Forelimb muscle (tissue), 1 donor: ENCODE measurements at places on chromosomes 7 and 10.

GRCh38 chr10:58341422-58341821, 6.6 kb downstream of the UBE2D1 start:
- no peak for DNase-seq

DNA sequence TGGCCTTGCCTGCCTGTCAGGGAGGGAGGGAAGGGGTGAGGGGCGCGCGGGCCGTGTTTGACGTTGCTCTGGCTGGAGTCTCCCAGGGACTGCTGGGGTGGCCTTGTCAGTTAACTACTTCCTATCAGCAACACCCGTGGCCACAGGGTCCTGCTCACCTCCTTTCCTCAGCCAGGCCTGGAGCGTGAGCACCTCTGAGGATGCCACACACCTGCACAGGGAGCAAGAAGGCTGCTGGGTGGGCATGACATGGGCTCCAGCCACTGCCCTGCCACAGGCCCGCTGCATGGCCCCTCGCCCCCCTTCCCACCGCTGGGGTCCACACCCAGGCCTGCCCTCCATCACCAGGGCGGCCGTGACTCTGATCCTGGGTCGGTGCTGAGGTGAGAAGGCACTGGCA, 212.4 kb downstream of the ELFN1 start:
- no peak for DNase-seq

DNA sequence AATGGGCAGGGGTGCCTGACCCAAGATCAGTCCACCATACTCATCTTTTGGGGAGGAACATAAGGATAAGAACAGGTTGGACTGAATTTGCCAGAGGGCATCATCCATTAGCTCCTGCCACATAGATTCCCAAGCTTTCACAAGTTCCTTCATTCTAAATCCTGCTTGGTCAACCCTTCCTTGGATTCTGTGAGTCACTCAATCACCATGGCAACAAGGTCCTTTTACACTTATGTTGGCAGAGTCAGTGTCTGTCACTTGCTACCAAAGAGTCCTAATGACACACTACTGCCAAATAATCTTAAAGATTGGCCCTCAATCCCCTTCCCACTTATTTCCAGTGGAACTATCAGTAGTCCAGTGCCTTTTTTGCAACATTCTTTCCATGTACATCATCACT, 5.0 kb upstream of the LGI1 start:
- DNase-seq = no peak

- DNase-seq = no peak
Measured at GRCh38 chr7:139259142-139259541, 28.1 kb downstream of the UBN2 start.

DNA sequence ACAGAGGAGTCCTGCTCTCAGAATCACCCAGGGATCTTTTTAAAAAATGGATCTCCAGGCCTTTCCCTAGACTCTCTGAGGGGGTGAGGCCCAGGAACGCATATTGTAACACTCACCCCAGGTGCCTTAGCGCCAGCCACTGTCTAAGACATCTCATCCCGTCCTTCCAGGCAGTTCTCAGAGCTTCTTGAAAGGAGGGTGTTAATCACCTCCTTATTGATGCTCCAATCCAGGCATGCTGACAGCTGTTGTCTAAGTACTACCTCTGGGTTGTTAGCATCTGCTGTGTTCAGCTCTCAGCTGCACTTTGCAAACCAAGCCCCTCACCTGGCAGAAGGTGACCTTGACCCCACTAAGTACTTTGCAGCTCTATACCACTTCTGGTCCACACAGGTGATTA, 36.0 kb downstream of the KIAA1549 start:
- no peak for DNase-seq

- DNase-seq = no peak
Measured at GRCh38 chr7:81884817-81885216, 115.0 kb upstream of the HGF start.

DNA sequence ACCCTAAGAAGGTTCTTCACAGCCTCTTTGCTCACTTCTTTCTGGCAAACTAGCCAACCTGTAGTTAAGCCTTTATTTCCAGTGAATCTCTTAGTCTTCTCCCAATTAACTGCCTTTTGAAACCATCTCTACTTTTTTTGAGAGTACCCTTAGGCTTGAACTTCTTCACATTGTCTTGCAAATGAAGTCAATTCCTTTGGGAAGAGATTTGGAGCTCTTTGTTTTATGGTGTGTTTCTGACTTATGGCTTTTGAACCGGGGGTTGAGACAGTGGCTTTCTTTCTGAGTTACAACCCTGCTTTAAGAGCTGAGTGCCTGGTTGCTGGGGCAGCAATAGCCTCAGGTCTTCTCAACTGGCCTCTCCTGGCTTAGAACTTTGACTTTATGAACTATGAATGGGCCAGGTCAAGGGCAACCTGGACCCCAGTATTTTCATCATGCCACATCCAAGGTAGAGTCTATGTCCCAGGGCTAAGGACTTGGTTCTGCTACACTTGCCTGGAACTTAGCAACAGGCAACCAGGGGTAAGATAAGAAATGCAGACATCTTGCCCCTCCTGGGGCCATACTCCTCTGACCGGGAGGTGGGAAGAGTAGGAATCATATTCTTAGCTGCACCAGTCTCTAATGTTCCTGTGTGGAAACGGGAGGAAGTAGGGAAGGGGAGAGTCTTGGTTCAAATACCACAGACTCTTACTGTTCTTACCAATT, 53.0 kb downstream of the SP4 start:
- no peak for DNase-seq

DNA sequence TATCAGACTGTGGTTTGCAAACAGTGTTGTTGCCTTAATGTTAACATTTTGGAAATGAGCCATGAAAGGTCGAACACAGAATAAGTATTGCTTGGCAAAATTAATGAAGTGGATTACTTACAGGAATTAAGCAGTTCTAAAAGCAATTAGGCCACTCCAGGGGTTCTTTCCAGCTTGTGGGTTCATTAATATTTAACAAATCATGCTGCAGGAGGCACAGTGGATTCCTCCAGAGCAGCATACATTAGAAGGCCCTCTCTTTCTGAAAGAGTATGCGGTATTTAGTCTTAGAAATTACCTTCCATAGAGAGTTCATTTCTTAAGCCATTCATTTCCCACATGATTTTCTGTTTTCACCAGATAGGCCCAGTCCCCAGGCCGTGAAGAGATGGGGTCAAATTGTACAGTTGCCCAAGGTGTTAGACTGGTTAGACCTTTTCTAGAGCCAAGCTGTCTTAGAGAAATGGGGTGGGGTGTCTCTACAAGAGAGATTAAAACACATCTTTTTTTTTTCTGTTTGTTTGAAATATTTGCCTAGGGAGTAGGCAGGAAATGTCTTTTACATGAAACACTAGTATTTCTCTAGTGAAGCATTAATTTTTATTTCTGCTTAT, 40.0 kb upstream of the AGR3 start:
- no peak for DNase-seq

DNA sequence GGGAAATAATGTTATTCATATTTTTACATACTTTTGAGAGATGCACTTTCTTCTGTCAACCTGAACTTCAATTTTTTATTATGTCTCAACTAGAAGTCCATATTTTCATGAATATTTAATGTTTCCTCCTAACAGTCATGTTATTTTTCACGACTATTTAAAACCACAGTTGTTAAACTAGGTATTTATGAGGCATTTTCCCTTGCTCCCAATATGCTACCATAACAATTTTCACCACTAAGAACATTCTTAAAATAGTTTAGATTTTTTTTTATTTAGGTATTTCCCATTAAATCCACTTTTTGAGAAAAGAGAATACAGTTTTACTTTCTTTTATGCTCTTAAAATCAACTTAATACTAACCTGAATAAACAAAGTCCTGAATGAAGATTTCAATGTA, 89.4 kb downstream of the JAZF1 start:
- DNase-seq = no peak

GRCh38 chr7:102216573-102217314, 69.9 kb upstream of the SH2B2 start:
- DNase-seq = no peak

- DNase-seq = no peak
Measured at GRCh38 chr7:95304990-95305389, 19.3 kb downstream of the PON1 start.

- no peak for DNase-seq
Measured at GRCh38 chr10:102457591-102458150, 6.3 kb upstream of the C10orf95 start.

DNA sequence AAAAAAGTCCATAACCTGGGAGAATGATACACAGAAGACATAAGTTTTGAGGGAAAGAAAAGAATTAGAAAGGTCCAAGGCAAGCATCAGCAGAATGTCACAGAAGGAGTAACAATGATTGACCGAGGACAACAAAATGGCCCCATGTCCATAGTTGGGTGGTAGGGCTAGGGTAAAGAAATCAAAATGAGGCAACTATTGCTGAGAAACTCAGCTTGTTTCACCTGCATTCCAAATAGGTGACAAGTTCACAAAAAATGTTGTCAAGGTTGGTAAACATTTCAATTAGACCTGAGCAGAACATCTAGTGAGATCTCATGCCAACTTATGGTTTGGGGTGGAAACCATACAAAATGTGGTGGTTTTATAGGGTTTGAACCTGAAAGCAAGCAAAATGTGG, 22.8 kb upstream of the DLX6 start:
- no peak for DNase-seq

GRCh38 chr10:25493122-25493893, 318.5 kb downstream of the GPR158 start:
- DNase-seq = no peak

DNA sequence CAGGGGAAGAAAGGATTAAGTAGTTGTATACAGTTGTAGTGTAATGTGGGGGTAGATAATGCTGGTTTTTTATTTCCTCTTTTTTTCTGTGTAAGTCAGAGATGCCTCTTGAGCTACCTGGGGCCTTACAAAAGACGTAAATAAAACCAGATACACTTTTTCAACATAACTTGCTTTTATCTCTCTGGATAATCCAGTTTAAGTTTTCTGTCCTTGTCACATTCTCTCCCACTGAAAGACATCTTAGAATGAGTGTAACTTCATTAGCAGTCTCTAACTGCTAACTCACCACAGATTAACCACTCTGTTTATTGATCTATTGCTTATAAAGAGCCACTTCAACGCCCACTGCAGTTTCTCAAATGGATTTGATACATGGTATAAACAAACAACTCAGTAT, 64.1 kb upstream of the LRRN3 start:
- no peak for DNase-seq

- DNase-seq = no peak
Measured at GRCh38 chr7:94142281-94142680, 138.1 kb upstream of the BET1 start.

DNA sequence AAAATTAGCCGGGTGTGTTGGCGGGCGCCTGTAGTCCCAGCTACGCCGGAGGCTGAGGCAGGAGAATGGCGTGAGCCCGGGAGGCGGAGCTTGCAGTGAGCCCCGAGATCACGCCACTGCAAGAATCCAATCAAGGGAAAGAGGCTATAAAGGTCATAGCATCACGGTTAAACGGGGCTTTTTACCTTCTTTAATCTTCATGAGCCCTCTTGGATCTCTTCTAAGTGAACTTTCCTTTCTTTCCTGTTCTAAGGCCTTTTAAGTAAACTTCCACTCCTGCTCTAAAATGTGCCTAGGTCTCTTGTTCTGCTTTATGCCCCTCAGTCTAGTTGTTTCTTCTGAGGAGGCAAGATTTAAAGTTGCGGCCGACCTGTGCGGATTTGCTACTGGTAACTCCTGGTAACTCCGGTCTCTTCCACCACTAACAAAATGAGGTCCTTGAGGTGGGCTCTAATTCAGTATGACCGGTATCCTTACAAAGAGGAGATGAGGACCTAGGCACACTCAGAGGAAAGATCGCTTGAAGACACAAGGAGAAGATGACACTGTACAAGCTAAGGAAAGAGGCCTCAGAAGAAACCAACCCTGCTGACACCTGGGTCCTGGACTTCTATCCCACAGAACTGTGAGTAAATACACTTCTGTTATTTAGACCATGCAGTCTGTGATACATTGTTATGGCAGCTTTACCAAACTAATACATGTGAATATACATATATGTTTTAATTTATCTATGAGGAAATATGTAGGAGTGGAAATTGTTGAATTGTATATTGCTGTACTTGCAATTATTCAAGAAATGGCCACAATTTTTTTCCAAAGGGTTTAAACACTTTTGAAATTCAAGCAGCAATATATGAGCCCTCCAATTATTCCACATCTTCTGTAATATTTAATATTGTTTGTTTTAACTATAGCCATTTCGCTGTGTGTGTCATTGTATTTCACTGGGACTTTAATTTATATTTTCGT, 331.5 kb upstream of the CNTNAP2 start:
- DNase-seq = no peak

GRCh38 chr7:26508481-26508880, 216.8 kb downstream of the SNX10 start:
- no peak for DNase-seq

GRCh38 chr7:79822620-79823240, 311.9 kb upstream of the GNAI1 start:
- DNase-seq = no peak

- no peak for DNase-seq
Measured at GRCh38 chr10:118767297-118768040, 12.7 kb upstream of the CACUL1 start.

DNA sequence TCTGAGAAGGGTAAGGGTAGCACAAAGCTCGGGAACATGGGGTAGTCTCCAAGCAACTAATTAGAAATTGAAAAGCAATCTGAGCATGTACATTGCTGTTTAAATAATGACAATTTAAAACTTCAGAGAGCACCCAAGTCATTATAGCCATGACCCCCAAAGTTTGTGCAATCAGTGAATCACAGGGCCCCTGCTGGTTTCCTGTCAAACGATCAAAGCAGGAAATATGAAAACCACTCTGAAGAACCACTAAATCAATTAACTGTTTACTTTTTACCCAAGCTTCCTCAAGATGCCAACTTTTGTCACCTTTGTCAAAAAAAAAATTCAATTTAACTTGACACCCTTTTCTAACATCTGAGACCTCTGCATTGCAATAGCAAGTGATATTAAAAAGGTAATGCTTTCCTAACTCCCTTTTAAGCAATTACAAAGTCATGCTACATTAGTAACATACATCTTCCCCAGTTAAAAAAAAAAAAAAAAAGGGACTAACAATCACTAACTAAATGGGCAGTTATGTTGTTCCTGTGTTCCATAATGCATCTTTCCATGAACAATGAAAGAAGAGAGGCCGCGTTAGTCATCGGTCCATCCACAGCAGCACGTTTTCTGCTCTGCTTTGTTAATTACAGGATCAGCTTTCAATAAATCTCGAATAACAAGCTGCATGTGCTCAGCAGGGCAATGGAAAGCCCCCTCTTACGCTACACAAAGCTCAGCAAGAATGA, 80.6 kb downstream of the ETV1 start:
- no peak for DNase-seq
